ENCODE measurements at places on chromosomes 6 and 20. TPM values are rescaled to one million over a fixed set of nuclear protein-coding genes. Genes with fewer than 3 reads are reported as not detected.

- peak; percentile 89 for DNase-seq
Observed at GRCh38 chr6:2793534-2794151, 28.4 kb downstream of the WRNIP1 start.

DNA sequence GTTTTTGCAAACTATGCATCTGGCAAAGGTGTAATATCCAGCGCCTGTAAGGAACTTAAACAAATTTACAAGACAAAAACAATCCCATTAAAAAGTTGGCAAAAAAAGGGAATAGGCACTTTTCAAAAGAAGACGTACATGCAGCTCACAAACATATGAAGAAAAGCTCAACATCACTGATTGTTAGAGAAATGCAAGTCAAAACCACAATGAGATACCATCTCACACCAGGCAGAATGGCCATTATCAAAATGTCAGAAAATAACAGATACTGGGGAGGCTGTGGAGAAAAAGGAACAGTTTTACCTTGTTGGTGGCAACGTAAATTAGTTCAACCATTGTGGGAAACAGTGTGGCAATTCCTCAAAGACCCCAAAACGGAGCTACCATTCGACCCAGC, 54.2 kb downstream of the TSBP1 start:
- DNase-seq = no peak

GRCh38 chr20:24376311-24377099, 92.9 kb upstream of the SYNDIG1 start:
- DNase-seq = peak; percentile 33

DNA sequence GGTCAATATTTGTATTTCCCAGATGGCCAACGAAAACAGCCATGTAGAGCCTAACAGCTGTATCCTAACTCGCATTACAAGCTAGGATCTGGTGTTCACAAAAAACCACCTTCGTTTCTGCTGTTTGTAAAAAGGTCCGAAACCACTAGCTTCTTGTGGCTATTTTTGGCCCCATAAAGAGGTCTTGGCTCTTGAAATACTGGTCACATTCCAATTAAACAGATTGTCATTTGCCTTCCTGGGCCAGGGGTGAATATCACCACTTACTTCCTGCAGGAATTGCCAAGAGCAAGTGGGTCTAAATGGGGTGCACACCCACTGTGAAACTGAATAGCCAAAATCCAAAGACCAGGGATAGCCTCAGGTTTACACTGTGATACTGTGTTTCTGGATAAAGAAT, 48.2 kb downstream of the TSHZ2 start:
- no peak for DNase-seq

The RSPH9 gene
- total RNA-seq = 0.50 TPM

DNA sequence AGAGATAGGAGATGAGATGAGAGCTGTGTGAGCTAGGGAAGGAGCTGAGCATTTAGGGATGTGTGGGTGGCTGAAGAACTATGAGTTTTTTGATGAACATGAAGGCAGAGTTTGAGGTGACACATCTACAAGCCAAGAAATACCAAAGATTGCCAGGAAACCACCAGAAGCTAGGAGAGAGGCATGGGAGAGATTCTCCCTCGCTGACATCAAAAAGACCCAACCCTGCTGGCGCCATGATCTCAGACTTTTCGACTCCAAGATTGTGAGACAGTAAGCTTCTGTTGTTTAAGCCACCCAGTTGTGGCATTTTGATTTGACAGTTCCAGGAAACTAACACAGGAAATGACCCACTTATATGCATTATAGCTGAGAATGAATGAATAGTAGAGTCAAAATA, 790.9 kb downstream of the TFAP2A start:
- no peak for DNase-seq

- peak; percentile 78 for DNase-seq
Observed at GRCh38 chr6:74749211-74750147, 456.4 kb downstream of the COL12A1 start.

The GPR6 gene
- not detected for total RNA-seq

The TTBK1 gene
- total RNA-seq = not detected

The NKX2-2 gene
- total RNA-seq = not detected

The TPX2 gene
- 9.5 TPM for total RNA-seq

- DNase-seq = no peak
Observed at GRCh38 chr6:3871515-3871914, 22.3 kb downstream of the FAM50B start.

The OXT gene
- total RNA-seq = not detected
